ENCODE measurements at places on chromosomes 11 and 22. TPM values are rescaled to one million over a fixed set of nuclear protein-coding genes. Genes with fewer than 3 reads are reported as not detected.

ZNF280B gene
- total RNA-seq, result 1.8 TPM

ANKRD13D gene
- total RNA-seq, result 109 TPM

GRCh38 chr11:107157809-107158187 lies 139.5 kb upstream of the GUCY1A2 start:
- DNase-seq, result no peak
- H3K36me3 ChIP-seq, result no peaks in the 10 kb centered on the region
- H3K4me1 ChIP-seq, result no peaks in the 10 kb centered on the region
- no peak overlapping the region for H3K27ac ChIP-seq

DNA sequence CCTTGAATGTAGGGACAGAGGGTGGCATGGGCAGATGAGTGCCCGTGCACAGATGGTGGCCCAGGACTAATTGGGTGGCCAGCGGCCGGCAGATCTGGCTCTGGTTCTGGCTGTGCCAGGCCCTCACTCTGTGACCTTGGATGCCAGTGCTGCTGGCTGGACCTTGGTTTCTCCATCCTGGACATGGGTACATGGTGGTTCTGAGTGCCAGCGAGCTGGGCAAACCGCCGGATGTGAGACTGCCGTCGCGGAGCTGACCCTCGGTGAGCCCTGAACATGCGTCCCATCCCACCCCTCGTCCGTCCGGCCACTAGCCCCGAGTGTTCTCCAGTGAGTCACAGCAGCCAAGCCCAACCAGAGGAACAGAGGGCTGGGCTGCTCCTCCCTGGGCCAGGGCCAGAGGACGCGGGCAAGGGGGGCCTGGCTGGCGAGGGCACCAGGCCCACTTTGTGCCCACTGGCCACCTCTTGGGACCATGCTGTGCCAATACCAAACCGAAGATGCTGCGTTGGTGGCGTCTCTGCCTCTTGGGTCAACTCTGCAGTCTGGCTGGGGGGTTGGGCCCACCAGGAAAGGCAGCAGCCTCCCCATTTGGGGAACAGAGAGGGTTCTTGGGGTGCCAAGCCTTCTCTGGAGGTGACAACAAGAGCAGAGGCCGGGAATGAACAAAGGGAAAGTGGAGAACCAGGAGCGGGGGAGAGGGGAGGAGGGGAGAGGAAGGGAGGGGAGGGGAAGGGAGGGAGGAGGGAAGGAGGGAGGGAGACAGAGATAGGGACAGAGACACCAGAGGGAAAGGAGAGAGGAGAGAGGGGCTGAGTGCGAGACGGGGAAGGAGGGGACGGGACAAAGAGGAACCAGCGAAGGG lies 10.7 kb downstream of the LSP1 start:
- DNase-seq, result peak; percentile 56
- H3K36me3 ChIP-seq, result no peaks in the 10 kb centered on the region
- H3K27me3 ChIP-seq, result no peaks in the 10 kb centered on the region
- H3K4me3 ChIP-seq, result no peak overlapping the region
- no peak overlapping the region for H3K27ac ChIP-seq

VPREB1 gene
- not detected for total RNA-seq

GRCh38 chr11:16239141-16240105 lies 116.9 kb downstream of the SOX6 start:
- no peak for DNase-seq
- no peaks in the 10 kb centered on the region for H3K27me3 ChIP-seq
- no peak overlapping the region for H3K27ac ChIP-seq
- peaks cover 2% of the 10 kb centered on the region for H3K4me1 ChIP-seq
- no peaks in the 10 kb centered on the region for H3K36me3 ChIP-seq

RFPL1 gene
- not detected for total RNA-seq

ACTN3 gene
- total RNA-seq, result 2.0 TPM

SAA4 gene
- total RNA-seq, result not detected

- H3K36me3 ChIP-seq, result no peaks in the 10 kb centered on the region
- H3K27ac ChIP-seq, result peak overlapping the region; percentile 46
- H3K4me3 ChIP-seq, result peak overlapping the region; percentile 40
- peaks cover 29% of the 10 kb centered on the region for H3K4me1 ChIP-seq
Observed at GRCh38 chr22:30806391-30806861, 111.8 kb downstream of the OSBP2 start.

OR5T2 gene
- total RNA-seq, result not detected

DNA sequence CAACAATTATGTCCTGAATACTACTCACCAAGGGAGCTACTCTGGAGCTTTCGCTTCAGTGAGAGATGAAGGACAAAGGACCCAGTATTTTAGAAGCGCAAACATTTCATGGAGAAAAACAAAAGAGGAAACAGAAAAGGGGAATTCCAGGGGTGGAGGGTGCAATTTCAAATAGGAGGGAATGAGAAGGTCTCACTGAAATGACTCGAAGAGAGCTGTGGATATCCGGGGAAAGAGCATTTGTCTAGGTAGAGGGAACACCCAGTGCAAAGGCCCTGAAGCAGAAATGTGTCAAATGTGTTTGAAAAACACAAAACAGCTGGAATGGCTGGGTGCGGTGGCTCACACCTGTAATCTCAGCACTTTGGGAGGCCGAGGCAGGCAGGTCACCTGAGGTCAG lies 2.4 kb downstream of the RPS19BP1 start:
- H3K27ac ChIP-seq, result peak overlapping the region; percentile 65
- H3K4me1 ChIP-seq, result peaks cover 48% of the 10 kb centered on the region
- H3K4me3 ChIP-seq, result peak overlapping the region; percentile 56
- DNase-seq, result no peak

DNA sequence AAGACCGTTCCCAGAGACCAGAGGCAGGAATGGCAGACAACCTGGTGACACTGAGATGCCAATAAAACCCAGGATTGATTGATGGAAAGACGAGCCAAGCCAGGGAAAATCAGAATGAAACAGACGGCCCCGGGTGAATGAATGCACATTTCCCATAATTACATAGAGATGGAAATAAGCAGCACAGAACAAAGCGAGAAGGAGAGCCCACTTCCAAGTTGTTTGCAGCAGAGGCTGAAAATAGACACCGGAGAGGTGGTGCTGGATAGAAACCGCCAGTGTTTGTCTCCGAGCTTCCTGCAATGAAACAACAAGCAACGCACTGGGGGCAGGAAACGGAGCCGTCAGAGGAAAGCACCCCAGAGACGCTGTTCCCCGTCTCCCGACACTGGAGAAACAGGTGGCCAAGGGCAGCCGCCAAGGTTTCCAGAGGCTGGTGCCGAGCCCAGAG lies 406.8 kb downstream of the SHANK2 start:
- H3K4me3 ChIP-seq, result no peak overlapping the region
- H3K4me1 ChIP-seq, result no peaks in the 10 kb centered on the region
- no peak for DNase-seq
- H3K27me3 ChIP-seq, result peaks cover 6% of the 10 kb centered on the region

GRCh38 chr22:19802001-19802893 lies 41.7 kb downstream of the TBX1 start:
- peaks cover 19% of the 10 kb centered on the region for H3K4me1 ChIP-seq
- peak; percentile 67 for DNase-seq
- peak overlapping the region; percentile 36 for H3K27ac ChIP-seq
- no peaks in the 10 kb centered on the region for H3K36me3 ChIP-seq

GRCh38 chr11:47572715-47573255 lies 6.0 kb downstream of the KBTBD4 start:
- H3K27ac ChIP-seq, result no peak overlapping the region
- H3K4me3 ChIP-seq, result no peak overlapping the region
- no peak for DNase-seq
- peaks cover 1% of the 10 kb centered on the region for H3K27me3 ChIP-seq
- H3K4me1 ChIP-seq, result peaks cover under 1% of the 10 kb centered on the region

- no peak for DNase-seq
- no peak overlapping the region for H3K4me3 ChIP-seq
- H3K27ac ChIP-seq, result no peak overlapping the region
- H3K4me1 ChIP-seq, result no peaks in the 10 kb centered on the region
Observed at GRCh38 chr11:104432981-104433380, 269.0 kb upstream of the PDGFD start.

DNA sequence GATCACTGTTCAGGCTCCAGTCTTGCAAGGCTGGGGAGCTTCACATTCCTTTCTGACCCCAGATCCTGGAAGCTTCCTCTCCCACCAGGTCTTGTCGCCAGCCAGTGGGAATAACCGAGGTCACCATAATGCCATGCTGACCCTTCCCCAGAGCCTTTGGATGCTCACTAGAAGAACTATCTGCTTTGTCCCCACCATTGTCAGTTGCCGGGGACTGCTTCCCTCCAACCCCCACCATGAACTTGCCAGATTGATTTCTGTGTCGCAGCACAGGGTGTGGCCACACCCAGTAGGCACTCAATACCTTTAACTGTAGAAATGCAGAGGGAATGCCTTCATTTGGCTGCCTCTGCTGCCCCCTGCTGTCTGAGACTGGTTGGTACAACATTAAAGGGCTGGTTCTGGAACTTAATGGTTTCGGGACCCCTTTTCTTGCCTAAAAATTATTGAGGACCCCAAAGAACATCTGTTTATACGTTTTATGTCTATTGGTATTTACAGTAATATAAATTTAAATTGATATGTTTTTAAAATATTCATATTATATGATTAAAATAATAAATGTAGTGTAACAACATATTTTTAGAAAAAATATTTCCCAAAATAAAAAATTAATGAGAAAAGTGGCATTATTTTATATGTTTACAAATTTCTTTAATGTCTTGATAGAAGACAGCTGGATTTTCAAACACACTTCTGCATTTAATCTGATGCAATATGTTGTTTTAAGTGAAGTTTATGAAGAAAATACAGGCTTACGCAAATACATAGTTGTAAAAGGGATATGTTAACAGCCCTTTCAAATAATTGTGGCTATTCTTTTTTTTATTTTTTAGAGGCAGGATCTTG lies 6.7 kb upstream of the GDPD5 start:
- H3K4me3 ChIP-seq, result no peak overlapping the region
- peak; percentile 83 for DNase-seq
- peak overlapping the region; percentile 33 for H3K27ac ChIP-seq
- no peaks in the 10 kb centered on the region for H3K36me3 ChIP-seq

DNA sequence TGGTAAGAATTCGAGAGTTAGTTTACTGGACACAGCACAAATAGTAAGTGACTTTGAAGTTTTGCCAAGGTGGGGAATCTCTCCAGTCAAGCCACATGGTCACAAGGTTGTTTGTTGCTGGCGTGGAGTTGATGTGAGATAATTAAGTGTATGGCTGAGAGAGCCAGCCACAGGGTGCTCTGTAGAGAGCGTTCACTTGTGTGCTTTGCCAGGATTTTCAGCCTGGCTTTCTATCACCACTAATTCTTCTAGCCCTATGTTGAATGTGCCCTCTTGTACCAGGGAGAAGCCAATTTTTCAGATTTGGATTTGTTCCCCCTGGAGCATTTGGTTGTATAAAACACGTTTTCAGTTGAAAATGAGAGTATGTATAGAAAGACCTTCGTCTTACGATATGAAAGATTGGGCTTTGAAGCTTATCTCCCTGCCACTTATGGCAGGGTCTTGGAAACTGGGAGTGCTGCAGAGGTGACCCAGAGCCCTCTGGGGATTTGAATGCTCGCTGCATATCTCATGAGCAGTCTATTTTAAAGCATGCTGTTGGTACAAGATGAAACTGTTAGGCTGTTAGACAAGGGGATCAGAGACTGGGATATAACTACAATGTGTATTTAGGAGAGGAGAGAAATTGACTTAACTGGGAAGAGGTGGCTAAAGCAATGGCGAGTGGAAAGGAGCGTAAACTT lies 28.6 kb downstream of the CSRP3 start:
- H3K27me3 ChIP-seq, result no peaks in the 10 kb centered on the region
- H3K4me3 ChIP-seq, result no peak overlapping the region
- H3K27ac ChIP-seq, result no peak overlapping the region
- H3K36me3 ChIP-seq, result no peaks in the 10 kb centered on the region
- DNase-seq, result no peak
- peaks cover 10% of the 10 kb centered on the region for H3K4me1 ChIP-seq

GRCh38 chr11:77441426-77441825 lies 32.5 kb downstream of the PAK1 start:
- H3K4me3 ChIP-seq, result no peak overlapping the region
- H3K27me3 ChIP-seq, result no peaks in the 10 kb centered on the region
- H3K36me3 ChIP-seq, result peaks cover 3% of the 10 kb centered on the region
- H3K4me1 ChIP-seq, result peaks cover 2% of the 10 kb centered on the region

- no peak for DNase-seq
- no peaks in the 10 kb centered on the region for H3K27me3 ChIP-seq
Observed at GRCh38 chr11:13000721-13001120, 8.4 kb upstream of the RASSF10 start.

- H3K27ac ChIP-seq, result no peak overlapping the region
- no peaks in the 10 kb centered on the region for H3K36me3 ChIP-seq
- peaks cover 4% of the 10 kb centered on the region for H3K4me1 ChIP-seq
- H3K4me3 ChIP-seq, result no peak overlapping the region
Observed at GRCh38 chr22:43879901-43880540, 11.8 kb downstream of the PNPLA5 start.

PRDM11 gene
- 7.5 TPM for total RNA-seq

MMP27 gene
- not detected for total RNA-seq

DNA sequence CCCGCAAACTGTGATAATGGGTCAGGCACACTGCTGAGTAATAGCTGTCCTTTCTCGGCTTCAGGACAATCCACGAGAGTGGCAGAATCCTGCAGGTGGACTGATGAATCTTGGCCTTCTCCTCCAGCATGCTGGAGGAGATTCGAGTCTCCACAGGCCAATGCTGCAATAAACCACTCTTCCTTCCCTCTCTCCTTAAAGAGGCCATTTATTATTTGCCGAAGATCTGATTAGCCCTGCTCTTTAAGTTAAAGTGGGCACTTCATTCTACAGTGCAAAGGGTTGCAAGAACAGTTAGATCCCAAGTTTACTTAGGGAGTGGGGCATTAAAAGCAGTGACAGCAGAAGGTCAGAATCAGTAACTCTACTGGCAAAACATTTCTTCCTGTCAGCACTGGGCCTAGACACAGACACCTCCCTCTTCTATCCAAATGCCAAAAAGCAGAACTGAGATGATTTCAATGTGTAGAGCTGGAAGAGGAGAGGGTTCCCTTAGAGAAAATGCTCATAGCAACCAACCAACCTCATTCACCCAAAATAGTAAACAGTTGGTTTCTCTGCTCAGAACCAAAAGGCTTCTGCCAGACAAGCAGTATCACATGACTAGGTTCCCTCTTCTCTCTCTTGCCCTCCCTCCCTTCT lies 121.7 kb downstream of the SGSM3 start:
- no peaks in the 10 kb centered on the region for H3K36me3 ChIP-seq
- peaks cover 13% of the 10 kb centered on the region for H3K4me1 ChIP-seq
- H3K27ac ChIP-seq, result peak overlapping the region; percentile 24

GRCh38 chr11:68317147-68317785 lies 4.9 kb downstream of the LRP5 start:
- H3K4me3 ChIP-seq, result no peak overlapping the region
- no peak overlapping the region for H3K27ac ChIP-seq
- H3K4me1 ChIP-seq, result peaks cover 8% of the 10 kb centered on the region
- peaks cover 4% of the 10 kb centered on the region for H3K27me3 ChIP-seq
- DNase-seq, result no peak
- no peaks in the 10 kb centered on the region for H3K36me3 ChIP-seq

NCAM1 gene
- total RNA-seq, result 819 TPM

TCIRG1 gene
- 47.2 TPM for total RNA-seq

Data from glutamatergic neuron (in vitro differentiated cells).